ENCODE measurements at places on chromosomes 5 and 9.

- no peak for DNase-seq
These were observed 146.4 kb downstream of the PALM2AKAP2 start for GRCh38 chr9:109926421-109926869.

GRCh38 chr5:53288511-53288910 lies 179.0 kb upstream of the MOCS2 start:
- no peak for DNase-seq

GRCh38 chr5:33032271-33033070 lies 321.4 kb downstream of the NPR3 start:
- DNase-seq, result no peak

- DNase-seq, result no peak
These were observed 116.5 kb downstream of the PDE4D start for GRCh38 chr5:59777028-59777427.

DNA sequence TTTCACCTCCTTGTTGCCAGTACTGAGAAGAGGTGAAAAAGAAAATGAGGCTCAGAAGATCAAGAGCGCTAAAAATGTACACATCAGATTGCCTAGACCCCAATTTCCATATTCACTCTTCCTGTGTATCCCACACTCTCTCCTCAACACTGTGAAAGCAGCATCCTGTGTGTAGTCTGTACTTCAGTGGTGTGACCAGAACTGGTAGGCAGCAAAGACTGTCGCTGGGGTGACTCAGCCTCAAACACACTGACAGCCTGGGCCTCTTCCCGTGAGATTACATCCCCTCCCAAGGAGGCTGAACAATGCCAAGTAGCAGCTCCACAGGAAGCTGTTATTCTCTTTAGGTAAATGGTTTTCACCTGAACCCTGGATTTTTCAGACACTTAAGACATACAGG lies 135.5 kb downstream of the CCDC192 start:
- no peak for DNase-seq

DNA sequence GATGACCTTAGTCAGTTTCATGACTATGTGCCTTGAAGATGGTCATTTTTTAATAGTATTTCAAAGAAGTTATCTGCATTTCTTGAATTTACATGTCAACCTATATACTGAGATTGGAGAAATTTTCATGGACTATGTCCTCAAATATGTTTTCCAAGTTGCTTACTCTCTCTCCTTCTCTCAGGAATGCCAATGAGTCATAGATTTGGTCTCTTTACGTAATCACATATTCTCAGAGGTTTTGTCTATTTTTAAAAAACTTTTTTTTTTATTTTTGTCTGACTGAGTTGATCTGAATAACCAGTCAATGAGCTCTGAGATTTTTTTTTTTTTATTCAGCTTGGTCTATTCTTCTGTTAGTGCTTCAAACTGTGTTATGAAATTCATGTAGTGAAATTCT lies 374.7 kb upstream of the GRIN3A start:
- DNase-seq, result no peak

- no peak for DNase-seq
These were observed 3.7 kb downstream of the ROPN1L start for GRCh38 chr5:10445352-10445751.

GRCh38 chr9:70479880-70480291 lies 65.4 kb upstream of the KLF9 start:
- DNase-seq, result no peak

DNA sequence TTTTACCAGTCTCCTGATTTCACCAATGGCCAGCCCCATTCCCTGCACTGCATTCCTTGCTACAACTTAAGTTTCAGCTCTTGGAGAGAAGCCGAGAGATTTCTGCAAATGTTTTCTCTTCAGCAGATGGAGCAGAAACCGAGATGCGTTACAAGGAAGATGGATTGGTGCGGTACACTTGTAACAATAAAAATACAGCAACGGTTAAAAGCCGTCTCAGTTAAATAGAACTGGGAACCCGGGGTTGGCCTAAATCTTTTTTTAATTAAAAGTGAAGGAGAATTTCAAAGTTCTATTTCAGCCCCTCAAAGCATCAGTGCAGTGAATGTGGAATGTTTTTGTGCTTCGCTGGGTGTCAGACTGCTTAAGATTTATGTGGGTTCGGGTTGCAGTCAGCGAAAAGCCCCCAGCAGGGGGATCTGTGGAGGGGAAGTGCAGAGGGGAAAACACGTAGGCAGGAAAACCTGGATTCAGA lies 19.8 kb downstream of the BRINP1 start:
- DNase-seq, result no peak

DNA sequence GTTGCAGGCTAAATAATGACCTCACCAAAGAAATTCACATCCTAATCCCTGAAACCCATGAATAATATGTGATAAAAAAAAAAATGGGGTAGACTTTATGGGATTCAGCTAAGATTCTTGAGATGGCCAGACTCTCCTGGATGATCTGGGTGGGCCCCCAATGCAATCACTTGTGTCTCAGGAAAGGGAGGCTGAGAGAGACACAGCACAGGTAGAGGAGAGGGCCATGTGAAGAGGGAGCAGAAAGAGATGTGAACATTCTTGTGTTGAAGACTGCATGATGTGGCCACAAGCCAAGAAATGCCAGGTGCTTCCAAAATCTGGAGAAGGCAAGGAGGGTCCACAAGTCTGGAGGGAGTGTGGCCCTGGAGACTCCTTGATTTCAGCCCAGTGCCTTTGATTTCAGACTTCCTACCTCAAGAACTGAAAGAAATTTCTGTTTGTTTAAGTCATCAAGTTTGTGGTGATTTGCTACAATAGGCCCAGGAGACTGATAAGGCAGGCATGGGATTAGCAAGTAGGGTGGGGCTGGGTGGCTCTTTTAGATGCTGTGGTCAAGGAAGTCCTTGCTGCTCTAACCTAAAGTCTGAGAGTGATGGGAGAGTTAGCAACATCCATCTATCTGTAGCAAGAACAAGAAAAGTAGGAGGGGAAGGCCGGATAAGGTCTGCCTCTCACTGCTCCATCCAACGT lies 86.6 kb upstream of the FAM120A start:
- no peak for DNase-seq

- DNase-seq, result no peak
These were observed 77.6 kb upstream of the TMC1 start for GRCh38 chr9:72443855-72444254.

DNA sequence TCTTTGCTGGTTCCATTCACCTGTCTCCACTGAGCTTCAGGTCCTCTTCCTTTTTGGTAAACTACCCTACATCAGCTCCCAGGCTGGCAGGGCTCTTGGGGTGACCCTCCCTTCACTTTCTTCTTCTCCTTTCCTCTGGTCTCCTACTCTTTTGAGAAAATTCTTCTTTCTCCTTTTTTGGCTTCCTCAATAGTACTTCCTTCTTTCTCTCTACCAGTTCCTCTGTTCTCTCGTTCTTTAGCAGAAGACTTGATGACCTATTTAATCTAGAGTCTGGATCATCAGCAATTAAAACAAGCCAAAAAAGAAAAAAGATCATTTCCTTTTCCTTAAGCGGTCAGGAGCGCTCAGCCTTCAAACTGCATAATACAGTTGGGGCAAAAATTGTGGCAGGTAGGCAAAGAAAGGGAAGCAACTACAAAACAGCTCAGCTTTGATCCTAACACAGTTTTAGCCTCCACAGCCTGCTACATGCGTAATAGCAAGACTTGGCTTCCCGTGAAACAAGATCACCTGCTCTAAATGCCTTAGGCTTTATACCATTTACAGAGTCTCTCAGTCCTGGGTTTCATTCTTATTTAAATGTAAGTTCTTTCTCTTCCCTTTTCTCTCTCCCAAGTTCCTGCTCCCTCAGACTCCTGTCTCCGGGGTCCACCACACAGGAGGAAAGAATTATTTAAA lies 14.0 kb upstream of the GSN start:
- no peak for DNase-seq

- no peak for DNase-seq
These were observed 178.8 kb upstream of the NREP start for GRCh38 chr5:111935835-111936234.

DNA sequence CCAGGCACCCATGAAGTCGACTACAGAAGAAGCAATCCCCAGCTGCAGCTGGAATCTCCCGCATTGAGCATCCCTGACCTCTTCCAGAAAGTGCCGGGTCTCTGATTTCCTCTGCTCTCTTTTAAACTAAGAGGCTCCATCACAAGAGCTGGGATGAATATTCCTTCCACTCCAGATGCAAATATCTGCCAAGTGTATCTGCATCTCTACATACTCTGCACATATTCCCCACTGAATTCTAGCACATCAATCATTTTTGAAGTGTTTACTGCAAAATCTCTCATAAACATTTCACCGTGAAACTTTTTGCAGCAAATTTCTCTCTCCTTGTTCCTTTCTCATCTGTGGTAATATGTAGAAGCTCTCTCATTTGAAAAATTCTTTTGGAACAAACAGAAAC lies 161.5 kb downstream of the GABRB2 start:
- no peak for DNase-seq

DNA sequence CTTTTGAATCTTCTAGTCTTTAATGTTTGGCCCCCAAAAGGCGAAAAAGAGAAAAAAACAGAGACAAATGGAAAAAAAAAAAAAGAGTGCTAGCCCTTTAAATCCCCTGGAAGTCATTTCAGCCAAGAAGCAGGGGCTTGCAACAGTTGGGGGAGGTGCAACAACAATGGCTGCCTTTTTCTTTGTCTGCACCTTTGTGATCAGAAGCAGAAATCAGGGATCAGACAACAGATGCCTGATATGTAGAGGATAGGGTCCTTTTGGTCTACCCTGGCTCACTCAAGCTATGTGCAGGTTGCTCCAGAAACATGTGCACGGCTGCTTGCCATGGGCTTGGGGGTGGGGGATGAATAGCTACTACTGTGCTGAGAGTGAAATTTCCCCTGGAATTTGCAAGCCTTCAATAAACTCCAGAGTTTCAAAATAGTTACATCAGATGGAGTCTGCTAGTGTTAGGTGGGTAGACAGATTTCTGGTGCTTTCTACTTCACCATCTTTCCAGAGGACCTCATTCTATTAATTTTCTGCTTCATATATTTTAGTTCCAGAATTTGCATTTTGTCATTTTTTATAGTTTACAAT lies 150.9 kb downstream of the FGF18 start:
- no peak for DNase-seq

- DNase-seq, result no peak
These were observed 674.5 kb downstream of the PRELID2 start for GRCh38 chr5:145160679-145161078.

DNA sequence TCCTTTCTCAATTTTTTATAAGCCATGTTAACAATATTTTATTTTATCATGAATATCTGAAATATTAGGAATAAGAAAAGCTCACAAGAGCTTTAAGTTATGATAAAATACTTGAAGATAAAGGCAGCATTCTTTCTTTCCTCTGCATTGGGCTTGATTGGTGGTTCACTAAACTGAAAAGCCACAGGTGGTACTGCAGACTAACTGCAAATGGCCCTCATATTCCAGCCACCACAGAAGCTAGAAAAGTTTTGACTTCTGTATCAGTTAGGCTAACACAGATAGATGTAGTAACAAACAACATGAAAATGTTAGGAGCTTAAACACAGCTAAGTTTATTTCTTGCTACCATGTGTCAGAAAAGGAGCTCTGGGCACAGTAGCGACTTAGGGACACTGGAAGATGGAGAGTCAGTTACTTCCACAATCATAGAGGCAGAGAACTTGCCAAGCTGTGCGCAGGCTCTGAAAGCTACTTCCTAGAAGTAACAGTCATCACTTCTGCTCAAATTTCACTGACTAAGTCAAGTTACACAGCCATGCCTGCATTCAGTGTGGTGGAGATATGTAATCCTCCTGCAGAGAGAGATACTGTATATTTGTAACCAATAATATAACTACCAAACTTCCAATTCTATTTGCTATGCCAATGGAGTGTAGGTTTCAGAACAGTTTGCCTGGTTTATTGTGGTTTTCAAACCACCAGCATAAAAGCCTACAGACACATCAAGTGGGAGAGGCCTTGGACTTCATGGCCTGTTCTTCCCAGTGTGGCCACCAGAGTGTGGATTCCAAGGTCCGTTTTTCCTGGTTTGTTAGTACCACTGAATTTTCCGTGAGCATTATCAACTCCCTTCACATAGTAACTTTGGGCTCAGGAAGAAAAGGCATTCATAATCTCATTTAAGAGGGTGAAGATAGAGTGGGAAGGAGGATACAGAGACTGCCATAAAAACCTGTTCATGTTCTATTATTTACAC lies 268.3 kb downstream of the PJA2 start:
- no peak for DNase-seq

DNA sequence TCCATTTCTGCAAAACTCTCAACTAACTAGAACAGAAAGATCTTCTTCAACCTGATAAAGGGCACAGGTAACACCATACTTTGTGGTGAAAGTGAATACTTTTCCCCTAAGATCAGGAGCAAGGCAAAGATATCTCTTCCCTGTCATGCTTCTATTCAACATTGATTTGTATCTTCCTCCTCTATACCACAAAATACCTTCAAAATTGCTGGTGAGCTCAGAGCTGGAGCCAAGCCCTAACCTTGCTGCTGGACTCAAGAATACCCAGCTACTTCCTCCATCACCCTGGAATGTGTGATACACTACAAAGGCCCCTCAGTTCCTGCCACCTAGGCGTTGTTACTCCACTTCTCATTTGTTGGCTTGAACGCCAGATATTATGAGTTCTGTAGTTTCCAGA lies 499.0 kb downstream of the ACTL7B start:
- DNase-seq, result no peak

DNA sequence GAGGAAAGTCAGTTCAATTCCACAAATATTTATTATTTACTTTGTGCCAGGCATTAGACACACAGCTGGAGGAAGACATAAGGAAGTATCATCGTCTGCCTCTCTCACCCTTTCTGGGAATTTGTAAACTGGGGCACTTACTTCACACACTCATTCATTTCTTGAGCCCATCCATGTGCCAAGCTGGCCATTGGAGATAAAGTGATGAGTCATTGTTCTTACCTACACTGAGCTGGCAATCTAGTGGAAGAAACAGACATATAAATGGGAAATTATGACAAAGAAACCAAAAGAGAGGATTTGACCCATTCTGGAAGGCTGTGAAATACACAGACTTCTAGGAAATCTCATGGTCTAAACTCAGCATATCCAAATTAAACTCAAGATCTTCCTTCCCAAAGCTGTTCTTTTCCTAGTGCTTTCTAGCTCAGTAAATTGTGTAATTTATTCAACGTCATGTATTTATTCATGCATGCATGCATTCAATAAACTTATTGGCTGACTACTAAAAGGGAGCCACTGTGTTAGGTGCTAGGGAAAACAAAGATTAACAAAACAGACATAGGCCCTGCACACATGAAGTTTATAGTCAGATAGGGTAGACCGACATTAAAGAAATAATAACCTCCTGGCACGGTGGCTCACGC lies 65.3 kb downstream of the SH3RF2 start:
- DNase-seq, result no peak

DNA sequence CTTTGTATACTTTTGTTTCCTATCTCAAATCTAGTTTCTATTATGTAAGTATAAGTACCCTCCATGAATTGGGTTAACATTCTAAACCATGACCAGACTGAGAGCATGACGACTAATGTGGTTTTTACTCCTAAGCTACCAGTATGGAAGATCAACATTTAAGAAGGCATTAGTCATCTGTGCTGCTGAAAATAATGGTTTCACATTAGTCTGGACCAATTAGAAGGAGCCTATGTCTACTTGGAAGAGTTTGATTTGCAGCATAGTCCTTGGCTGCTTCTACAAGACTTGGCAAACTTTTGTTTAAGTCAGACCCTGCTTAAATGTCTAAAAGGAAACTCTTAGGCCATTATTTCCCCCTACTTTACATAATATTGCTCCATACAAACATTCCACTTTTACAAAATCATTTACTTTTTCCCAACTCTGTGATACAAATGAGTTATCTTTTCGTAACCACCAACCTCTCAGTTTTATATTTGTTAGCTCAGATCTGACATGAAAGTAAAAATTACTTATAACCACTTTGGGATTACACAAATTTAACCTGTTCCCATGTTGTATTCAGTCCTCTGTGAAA lies 186.7 kb downstream of the COMMD10 start:
- no peak for DNase-seq

Measured in activated CD4-positive, CD25-positive, alpha-beta regulatory T cell treated with anti-CD3 and anti-CD28 coated beads, Interleukin-2, amount 50 U/mL, for 16 hours (primary cell).